ENCODE measurements at places on chromosomes 7 and 10.

DNA sequence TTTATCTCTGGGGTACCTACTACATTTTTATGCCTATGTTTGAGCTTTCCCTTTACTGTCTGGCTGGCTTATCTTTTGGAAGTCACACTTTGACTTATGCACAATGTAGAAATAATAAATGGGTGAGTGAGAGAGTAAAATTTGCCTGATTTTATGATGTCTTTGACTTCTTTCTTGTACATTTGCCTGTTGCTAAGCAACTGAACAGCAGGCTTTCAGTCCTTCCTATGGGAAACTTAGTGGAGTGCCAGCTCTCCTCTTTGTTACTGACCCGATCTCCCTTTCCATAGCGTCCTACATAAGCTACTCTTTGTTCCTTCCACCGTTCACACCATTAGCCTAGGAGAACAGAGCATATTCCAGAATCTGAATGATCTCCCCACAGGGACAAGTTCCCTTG, 4.2 kb downstream of the TAS2R60 start:
- no peak for DNase-seq

- no peak for DNase-seq
Observed at GRCh38 chr10:59361663-59362143, 646 bp downstream of the FAM13C start.

- DNase-seq = no peak
Observed at GRCh38 chr10:34063592-34063991, 729.1 kb upstream of the NRP1 start.

DNA sequence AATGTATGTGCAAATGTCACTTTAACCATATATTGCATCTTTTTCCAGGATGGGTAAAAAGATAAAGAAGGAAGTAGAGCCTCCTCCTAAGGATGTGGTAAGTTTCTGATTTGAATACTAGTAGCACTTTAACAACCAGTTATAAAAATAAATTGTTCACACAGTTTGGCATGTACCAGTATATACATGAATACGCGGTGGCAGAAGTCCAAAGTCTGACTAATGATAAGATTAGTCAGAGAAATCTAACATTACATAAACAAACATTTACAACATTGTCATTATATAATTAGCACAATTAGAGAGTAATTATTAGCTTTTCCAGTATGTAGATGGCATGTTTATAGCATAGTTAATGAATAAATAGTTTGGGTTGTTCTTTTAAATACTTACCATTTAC, 4.1 kb downstream of the ARMC3 start:
- DNase-seq = no peak

DNA sequence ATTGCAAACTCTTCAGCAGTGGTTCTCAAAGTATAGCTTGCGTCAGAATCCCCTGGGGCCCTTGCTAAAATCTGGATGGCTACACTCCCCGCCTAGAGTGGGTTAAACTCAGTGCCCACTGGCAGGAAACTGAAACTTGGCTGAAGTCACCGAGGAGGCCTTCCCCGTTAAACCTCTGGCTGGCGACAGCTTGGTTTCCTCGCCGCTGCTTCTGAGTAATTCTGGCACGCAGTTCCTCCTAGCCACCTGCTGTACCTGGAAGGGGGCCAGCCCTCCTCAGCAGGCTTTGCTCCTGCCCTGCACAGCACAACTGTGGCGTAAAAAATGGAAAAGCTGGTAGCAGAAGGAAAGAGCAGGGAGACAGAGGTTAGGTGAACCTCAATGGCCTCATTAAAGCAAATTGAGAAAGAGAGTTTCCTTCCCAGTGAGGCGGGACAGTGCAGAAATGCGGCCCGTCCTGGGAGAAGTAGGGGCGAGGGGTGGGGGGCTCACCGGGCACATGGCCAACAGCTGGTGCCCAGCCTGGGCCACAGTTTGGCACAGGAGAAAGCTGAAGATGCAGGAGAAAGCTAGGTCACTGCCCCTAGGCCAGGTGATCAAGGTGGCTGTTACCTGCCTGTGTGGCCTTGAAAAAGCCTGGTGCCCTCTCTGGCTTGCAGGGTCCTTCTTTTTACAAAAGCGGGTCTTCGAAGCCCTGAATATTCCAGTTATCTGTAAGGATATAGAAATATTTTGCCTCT, 46.6 kb downstream of the ALOX5 start:
- DNase-seq = peak; percentile 71

DNA sequence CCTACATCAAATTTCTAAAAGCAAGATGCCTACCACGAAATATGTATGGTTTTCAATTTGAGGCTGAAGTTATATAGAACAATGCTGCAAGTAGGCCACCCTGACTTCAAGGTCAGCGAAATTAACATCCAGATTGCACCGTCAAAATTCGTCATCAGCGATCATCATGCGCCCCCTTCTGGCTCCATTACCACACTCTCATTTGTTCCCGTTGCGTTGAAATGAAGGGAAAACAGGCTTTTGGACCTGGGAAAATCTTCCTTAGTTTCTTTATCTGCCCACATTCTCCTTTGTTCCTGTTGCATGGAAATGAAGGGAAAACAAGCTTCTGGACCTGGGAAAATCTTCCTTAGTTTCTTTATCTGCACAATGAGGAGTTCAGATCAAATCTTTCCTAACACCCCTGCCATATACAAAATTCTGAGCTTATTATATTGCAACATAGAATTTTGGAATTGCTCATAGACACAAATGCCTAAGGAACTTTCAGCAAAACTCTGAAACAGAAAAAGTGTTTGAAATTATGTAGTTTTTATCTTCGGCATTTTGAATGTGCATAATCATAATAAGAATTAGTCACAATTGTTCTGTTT, 98.2 kb upstream of the PRKCQ start:
- peak; percentile 38 for DNase-seq

- no peak for DNase-seq
Observed at GRCh38 chr10:86411852-86412560, 45.4 kb upstream of the GRID1 start.

- DNase-seq = no peak
Observed at GRCh38 chr7:142568435-142569097, 180.7 kb upstream of the PRSS1 start.

DNA sequence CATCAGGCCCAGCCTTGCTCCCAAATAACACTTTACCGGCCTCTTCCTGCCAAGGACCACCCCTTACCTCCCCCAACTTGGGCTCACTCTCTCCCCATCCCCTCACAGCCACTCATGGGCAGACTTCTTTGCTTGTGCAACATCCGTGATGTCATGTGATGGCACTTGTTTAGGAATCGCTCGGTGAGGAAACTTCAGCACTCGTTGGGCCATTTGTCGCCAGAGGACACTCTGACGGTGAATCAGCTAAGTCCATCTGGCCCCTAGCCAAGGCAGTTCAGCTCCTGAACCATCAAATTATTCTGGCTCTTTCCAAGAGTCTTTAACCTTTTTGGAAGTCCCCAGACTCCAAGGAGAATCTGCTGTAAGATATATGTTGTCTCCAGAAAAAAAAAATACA, 19.2 kb downstream of the BTBD16 start:
- no peak for DNase-seq

DNA sequence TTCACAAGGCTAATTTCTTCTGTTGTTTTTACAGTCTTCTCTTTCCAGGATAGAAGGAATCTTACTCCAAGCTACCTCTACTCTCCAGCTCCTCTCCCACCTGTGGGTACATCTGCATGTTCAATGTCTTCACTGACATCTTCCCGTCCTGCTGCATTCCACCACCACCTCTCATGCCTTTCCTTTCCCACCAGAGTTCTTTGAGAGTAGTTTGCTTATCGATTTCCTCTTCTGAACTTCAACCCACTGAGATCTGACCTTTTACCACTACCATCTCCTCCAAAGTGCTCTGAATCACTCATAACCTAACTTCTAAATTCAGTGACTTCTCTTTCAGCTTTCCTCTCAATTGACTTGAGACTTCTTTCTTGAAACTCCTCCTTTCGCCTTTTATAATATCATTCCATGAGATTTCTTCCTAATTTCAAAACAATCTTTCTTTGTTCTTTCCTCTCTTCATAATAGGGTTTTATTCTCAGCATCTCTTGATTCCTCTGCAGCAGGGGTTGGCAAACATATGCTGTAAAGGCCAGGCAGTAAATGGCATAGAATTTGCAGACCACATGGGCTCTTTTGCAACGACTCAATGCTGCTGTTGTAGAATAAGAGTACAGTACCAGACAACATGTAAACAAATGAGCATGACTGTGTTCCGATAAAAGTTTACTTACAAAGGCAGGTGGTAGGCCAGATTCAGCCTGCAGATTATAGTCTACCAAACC, 22.1 kb downstream of the ACSL5 start:
- DNase-seq = no peak

Measured in CD4-positive, alpha-beta T cell treated with Interferon gamma for 1 hour (primary cell).